ENCODE measurements at places on chromosomes 11 and 22.
A peak's percentile ranks its signal among the peaks of the same experiment; 100 is the strongest.

GRCh38 chr11:116736763-116737162 is 36.0 kb downstream of the BUD13 start:
- DNase-seq, result no peak

DNA sequence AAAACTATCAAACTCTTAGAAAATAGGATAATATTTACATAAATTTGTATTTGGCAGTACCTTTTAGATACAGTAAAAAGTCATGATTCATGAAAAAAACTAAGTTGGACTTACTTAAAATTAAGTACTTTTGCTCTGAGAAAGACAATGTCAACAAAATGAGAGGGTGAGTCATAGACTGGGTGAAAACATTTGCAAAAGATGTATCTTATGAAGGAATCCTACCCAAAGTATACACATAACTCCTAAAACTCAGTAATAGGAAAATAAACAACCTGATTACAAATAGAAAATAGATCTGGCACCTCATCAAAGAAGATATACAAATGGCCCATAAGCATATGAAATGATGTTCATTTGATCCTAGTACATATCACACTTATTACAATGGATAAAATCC is 1154.6 kb downstream of the JRKL start:
- DNase-seq, result no peak

- DNase-seq, result no peak
Observed at GRCh38 chr22:49629586-49630447, 197.9 kb downstream of the BRD1 start.

GRCh38 chr11:9020916-9021315 is 17.1 kb upstream of the NRIP3 start:
- no peak for DNase-seq

- DNase-seq, result peak; percentile 93
Observed at GRCh38 chr22:37428649-37429586, 1.6 kb upstream of the ELFN2 start.

GRCh38 chr11:74949753-74950137 is 679 bp downstream of the SPCS2 start:
- no peak for DNase-seq

DNA sequence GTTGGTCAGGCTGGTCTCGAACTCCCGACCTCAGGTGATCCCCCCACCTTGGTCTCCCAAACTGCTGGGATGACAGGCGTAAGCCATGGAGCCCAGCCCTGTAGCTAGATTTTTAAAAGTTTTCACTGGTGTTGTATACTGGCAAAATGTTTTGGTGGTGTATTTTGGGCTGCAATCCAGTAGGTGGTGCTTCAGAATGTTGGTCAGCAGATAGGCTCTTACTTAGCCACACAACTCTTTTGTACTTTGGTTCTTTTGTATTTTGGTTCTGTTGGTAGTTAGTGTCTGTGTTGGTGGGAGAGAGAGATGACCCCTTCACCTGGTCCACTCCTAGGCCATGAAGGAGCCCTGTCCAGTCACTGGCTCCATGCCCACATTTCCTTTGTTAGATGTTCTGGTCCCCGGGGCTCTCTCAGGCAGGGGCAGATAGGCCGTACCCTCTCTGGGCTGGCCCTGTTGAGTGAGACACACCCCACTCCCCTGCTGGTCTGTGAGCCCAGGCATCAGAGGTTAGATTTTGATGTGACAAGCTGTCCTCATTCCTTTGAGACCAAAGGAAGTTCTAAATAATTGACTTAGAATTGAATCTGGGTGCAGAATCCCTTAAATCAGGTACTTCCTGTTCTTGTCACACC is 123.8 kb downstream of the DDX10 start:
- peak; percentile 35 for DNase-seq

DNA sequence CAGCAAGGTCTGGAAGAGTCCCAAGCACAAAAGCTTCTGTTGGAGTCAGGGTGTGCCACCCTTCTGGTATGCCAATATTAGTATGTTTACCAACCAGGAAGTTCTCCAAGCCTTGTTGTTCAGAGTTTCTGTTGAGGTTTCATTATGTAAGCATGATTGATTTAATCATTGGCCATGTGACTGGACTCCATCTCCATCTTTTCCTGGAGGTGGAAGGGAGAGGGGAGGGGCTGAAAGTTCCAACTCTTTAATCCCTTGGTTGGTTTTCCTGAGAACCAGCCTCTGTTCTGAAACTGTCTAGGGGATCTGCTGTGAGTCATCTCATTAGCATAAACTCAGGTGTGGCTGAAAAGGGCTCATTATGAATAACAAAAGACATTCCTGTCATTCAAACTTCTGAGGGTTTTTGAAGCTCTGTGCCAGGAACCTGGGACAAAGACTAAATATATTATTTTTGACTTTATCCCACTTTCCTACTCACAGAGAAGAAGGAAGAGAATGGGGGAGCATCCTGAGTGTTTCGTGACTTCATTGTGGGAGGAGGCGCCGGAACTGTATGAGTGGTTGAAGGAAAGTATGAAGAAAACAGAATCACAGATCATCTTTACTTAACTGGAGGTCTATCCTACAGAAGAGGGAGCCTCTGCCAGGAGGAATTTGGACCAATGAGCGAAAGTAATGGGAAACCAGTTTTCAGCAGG is 138.2 kb downstream of the NECTIN1 start:
- DNase-seq, result peak; percentile 58

- DNase-seq, result peak; percentile 82
Observed at GRCh38 chr11:64844330-64845128, at the start of gene CDC42BPG. CDC42BPG (minus strand) TSS chr11:64844653; CDS start chr11:64844569, 84 bp downstream.

GRCh38 chr11:119691701-119692539 is 37.1 kb downstream of the NECTIN1 start:
- DNase-seq, result no peak

DNA sequence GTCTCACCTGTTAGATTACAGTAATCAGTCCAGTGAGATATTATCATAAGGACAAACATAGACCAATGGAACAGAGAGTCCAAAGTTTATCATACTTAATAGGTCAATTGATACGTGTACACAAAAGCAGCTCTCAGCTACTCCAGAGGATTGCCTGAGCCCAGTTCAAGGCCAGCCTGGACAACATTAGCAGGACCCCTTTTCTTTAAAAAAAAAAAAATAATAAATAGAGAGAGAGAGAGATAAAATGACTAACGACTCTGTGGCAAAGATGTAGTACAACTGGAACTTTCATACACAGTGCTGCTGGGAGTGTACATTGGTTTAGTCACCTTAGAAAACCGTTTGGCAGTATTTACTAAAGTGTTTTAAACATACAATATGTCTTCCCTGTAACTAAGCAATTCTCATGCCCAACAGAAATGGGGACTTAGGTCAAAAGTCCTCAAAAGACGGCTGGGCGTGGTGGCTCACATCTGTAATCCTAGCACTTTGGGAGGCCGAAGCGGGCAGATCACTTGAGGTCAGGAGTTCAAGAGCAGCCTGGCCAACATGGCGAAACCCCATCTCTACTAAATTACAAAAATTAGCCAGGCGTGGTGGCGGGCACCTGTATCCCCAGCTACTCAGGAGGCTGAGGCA is 10.6 kb downstream of the SNX32 start:
- no peak for DNase-seq

DNA sequence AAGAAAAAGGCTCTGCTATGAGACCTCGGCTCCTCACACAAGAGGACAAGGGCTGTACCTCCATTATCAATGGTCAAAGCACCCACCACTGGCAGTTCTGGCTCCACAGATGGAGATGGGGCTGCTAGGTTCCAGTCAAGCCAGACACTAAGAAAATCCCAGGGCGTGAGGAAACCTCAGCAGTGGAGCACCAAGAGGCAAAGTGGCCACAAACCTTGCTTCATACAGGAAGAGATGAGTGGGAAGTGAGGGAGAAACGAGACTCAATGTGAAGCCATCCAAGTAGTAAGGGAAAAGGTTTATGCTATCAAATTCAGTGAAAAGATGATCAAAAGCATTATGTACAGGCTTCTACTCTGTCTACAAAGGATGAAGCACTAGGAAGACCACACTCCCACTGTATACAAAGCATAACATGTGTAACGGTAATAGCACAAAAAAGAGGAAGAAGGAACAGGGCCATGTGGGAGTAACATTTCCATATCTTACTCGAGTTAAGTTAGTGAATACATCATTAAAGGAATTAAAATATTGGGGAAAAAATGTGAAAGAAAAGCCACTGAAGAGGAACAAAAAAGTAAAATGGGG is 27.0 kb downstream of the POLDIP3 start:
- DNase-seq, result no peak

GRCh38 chr22:44583854-44584253 is 85.8 kb upstream of the RTL6 start:
- DNase-seq, result no peak

DNA sequence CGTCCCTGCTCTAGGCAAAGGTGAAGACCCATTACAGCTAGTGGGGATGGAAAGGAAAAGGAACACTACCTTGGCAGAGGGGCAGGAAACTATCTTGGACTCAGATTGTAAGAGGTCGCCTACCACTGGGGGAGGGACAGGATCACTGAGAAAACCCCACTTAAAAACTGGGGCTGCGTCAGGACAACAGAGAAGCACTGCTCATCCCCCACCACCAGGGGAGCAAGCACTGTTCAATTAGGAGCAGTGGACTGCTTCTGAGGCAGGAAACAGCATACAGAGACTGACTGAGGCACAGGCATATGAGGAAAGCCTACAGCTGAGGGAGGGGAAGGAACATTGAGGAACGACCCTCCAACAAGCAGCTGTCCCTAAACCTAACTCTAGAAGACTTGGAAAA is 20.8 kb upstream of the DLAT start:
- DNase-seq, result no peak

DNA sequence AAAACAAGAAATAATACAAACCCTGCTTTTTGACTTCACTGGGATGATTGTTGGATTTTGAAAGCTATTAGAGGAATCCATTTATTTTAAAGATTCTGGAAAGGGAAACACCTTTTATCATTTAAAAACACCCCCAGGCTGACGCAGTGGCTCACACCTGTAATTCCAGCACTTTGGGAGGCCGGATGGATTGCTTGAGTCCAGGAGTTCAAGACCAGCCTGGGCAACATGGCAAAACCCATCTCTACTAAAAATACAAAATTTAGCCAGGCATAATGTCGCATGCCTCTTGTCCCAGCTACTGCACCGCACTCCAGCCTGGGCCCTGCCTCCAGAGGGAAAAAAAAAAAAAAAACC is 317 bp upstream of the SCN2B start:
- no peak for DNase-seq
